NCI-H774 (cell line): ENCODE measurements at places on chromosomes 11 and 22.

DNA sequence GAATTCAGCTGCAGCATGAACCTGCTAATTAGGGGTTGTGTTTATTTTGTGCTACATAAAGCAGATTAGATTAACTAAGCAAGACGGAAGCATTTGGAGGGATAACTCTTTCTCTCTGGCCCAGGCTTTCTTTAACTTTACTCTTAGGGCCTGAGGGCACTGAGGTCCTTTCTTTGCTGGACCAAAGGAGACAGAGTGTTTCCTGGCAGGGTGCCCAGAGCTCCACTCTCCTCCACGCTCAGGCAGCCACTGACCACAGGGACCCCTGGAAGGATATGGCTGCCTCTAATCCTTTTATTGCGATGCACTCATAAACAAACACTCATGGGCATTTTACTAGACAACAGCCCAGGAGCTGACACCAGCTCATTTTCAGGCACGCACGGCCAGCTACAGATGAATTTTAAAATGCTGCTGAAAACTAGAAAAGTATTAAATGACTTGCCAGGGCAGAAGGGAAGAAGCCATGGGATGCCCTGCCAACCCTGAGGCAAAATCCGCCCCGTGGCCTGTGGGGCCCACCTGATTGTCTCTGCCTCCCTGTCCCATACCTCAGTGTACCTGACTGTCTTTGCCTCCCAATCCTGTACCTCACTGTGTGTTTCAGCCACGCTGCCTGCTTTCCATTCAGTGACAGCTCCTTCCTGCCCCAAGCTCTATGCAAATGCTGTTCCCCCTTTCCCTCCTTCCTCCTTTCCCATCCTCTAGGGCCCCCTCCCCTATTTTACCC lies 192.6 kb upstream of the NAV2 start:
- no peak for DNase-seq

DNA sequence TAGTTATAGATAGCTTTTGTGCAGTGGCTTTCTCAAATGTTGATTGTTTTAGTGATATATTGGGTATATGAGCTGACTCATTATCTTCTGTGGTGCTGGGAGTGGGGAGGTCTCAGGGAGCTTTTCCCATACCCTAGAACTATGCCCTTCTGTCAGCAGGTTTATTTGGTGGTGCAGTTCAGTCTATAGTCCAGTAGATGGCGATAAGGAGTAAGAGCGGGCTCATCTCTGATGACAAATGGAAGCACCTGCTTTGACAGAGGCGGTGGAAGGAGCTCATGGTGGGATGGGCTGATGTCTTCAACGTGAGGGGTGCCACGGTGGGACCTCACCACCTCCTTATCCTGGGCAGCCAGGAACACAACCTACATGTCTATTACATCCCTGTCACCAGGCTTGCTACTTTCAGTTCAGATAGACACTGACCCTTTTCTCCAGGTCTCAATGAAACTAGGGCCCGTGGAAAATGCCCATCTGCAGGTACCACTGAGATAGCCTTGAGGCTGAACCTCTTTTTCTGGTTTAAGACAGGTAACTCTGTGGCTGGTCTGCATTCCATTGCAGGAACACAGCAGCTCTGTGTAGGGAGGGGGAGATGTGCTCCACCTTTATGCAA lies 13.0 kb upstream of the OR6A2 start:
- DNase-seq: peak; percentile 43

- no peak for DNase-seq
Measured at GRCh38 chr11:33089776-33090175, 50.4 kb downstream of the TCP11L1 start.

DNA sequence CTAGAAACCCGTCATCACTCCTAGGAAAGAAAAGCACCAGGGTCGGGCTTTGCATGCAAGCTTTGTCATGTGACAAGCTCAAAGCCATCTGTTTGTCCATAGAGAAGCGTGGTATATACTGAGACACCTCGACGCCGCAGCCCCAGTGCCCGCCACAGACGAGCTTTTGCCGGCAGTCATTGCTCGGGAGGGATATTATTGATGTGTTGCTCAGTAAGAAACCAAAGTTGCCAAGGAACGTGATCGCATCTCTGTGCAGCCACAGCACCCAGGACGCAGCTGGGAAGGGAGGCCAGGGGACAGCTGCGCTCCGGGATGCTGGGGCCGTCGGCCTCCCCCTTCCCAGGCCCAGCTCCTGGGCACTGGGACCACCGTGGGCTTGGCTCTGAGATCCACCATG lies 89.5 kb upstream of the KCNQ1OT1 start:
- no peak for DNase-seq
